ENCODE measurements at places on chromosomes 13 and 19. TPM values are rescaled to one million over a fixed set of nuclear protein-coding genes. Genes with fewer than 3 reads are reported as not detected.

Gene SWSAP1
- 1.8 TPM for total RNA-seq

Gene GAPDHS
- not detected for total RNA-seq

Gene CYP2A6
- not detected for total RNA-seq

Gene WDR88
- not detected for total RNA-seq

Gene IER2
- 31.0 TPM for total RNA-seq

Gene GFY
- total RNA-seq = not detected

Gene CAB39L
- 180 TPM for total RNA-seq

Gene FCER2
- total RNA-seq = 0.55 TPM

Gene IZUMO2
- total RNA-seq = not detected

Gene MYPOP
- 6.1 TPM for total RNA-seq

All from sigmoid colon (tissue), 7 donors.